ENCODE measurements at places on chromosomes 11 and 22.
A peak's percentile ranks its signal among the peaks of the same experiment; 100 is the strongest.

GRCh38 chr22:17829695-17830042 lies 55.4 kb upstream of the BID start:
- DNase-seq, result peak; percentile 22

DNA sequence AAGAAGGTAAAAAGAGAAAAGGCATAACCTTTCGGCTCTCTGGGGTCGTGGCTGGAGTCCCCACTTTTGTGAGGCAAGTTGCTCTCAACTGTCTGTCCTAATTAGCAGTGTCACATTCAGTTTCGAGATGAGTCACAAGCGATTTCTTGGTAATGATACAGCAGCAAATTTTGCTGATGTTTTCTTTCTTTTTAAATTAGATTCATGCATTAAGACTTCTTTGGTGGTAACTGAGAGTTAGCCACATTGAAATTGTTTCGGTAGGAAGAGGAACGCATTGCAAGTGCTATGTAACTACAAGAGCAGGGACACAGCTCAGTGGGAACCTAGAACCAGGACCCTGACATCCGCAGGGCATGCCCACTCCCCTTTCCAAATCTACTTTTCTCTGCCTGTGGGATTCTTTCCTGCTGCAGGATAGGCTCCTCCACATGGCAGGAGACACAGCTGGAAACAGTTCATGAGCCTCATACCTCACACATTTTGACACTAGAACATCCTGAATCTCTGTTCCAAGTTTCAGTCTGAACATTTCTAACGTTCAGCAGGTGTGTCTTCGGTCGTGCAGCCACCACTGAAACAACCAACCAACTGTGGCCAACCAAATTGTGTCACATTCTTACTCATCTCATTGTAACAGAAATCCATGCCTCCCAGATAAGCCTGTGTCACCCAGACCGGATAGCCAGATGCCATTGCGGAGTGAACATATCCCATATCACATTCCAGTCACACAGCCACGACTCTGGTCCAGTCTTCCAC lies 987.6 kb downstream of the NTM start:
- DNase-seq, result no peak

DNA sequence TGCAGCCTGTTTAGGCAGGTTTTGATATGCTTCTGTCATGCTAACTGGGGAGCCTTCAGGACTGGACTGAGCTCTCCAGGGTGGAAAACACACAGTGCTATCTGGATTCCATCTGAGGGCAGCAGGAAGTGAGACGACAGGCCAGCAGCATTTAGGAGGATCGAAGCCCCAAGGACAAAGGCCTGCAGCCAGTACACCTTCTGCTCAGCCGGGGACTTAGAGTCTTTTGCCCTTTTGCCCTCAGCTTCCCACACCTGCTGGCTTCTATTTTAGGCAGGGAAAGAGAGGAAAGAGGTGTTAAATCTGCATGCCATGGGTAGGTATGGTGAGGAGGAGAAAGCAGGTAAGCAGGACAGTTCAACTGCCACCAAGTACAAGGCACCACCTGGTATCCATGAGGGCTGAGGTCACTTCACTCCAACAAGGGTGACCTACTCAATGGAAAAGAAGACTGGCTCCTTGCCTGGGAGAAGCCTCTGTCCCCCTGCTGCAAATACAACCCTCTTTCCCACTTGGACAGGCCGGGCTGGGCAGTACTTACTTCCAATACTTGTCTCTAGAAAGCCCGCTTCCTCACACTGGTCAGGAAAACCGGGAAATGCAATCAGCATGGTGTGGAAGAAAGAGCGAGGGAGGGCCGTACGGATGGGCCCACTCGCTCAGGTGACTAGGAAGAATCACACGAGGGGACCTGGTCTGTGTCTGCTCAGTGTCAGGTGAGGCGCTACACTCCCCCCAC lies 12.3 kb downstream of the LARGE2 start:
- DNase-seq, result no peak

DNA sequence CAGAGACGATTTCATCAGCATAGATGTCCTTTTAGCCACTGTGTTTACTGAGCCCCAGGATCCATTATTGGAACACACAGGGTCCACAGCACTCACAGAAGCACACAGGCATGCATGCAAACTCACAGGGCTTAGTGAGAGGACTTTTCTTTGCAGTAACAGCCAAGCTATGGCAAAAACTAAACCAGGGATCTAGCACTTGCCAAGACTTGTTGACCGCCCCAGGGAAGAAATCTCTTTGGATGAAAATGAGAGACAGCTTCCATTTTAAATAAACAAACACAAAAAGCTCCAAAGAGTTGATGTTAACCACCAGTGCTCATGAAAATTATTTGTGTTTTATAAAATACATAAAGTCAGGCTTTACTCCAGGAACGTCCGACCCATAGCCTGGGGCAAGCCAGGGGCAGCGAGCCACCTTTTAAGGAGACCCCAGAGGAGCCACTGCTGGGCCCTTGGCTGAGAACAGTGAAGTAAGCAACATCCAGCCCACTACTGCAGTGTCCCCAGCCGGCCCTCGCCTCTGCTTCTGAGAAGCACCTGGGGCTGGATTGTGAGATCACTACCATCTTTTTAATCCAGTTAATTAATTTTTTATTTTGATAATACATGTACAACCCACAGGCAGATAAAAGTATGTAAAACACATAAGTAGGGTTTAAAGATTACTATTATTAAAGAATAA lies 22.0 kb upstream of the TFIP11 start:
- no peak for DNase-seq

GRCh38 chr11:105022527-105022926 lies 441 bp downstream of the CASP5 start:
- no peak for DNase-seq

DNA sequence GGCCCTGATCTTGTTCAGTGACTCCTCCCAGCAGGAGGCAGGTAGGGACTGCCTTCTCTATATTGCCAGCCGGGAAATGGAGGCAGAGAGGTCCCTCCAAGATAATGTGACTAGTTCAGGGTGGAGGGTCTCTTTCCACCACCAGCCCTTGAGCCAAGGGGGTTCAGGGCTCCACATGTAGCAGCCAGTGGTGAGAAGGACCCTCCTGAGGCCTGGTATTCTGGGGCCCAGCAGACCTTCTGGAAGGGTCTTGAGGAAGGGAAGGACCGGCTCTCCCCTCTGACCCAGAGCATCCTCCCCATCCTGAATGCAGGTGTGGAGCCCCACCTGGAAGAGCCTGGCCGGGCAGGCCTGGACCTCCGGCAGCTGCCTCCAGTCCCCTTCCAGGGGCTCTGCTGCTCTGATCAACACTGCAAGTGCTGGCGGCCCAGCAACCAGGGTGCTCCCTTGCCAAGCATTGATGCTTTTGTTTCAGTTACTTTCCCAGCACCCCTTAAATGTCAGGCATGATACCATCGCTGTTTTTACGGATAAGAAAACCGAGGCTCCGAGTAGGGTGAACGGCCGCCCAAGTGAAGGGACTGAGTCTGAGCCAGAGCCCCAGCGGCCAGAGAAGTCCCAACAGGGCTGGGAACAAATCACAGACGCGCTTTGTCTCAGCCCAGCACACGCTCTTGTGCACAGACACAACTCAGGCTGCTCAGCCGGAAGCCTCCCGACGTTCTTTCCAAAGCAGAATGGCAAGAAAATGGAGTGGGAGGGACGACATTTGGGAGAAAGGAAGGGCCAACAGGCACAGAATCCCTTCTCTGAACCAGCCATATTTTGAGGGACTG lies 38.8 kb downstream of the DKK3 start:
- DNase-seq, result no peak

DNA sequence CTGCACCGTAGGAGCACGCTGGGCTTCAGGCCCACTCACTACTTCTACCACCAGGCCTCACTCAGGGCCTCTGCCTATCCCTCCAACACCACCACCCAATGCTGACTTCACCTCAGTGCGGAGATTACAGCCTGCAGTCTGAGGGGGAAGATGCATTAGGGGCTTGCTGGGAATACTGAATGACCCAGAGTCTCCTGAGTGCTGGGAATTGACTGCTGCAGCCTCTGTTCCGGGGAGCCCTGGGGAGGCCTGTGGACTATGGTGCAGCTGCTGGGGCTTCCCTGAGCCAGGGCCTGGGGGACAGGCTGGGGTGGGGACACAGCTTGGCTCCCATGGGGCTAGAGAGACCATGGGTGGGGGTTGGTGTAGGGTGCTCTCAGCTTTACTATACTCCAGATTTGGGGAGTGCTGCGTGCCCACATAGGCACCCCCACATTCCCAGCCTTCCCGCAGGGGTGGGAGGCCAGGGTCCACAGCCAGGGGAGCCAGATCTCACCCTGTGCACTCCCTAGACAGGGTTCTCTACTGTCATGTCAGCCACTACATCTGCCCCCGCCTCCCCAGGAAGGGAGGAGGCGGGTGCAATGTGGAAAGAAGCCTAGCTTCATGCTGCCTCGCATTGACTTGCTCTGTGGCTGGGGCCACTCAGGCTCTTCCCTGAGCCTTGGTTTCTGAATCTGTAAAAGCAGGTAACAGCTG lies 44.4 kb downstream of the GDPD5 start:
- no peak for DNase-seq

GRCh38 chr11:1870721-1871466 lies 18.0 kb downstream of the LSP1 start:
- no peak for DNase-seq
